Nasal cavity respiratory epithelium epithelial cell of viscerocranial mucosa (primary cell): ENCODE measurements at places on chromosomes 6 and 20. TPM values are rescaled to one million over a fixed set of nuclear protein-coding genes. Genes with fewer than 3 reads are reported as not detected.

TMEM217 gene
- 0.68 and 1.5 TPM in 2 replicates for total RNA-seq

PPP1R14C gene
- 63.4 and 70.4 TPM in 2 replicates for total RNA-seq

NR2E1 gene
- under 0.01 and 0.85 TPM in 2 replicates for total RNA-seq

SLC4A11 gene
- 4.1 and 5.1 TPM in 2 replicates for total RNA-seq

BCAS1 gene
- total RNA-seq: under 0.01 and 0.85 TPM in 2 replicates

TBX18 gene
- 4.1 and 13.5 TPM in 2 replicates for total RNA-seq

DSN1 gene
- total RNA-seq: 4.3 and 6.2 TPM in 2 replicates
